ENCODE measurements at places on chromosomes 12 and 14.

- no peak for DNase-seq
These were observed 21.9 kb upstream of the SLC15A5 start for GRCh38 chr12:16299403-16299802.

- no peak for DNase-seq
These were observed 47.7 kb downstream of the CLMN start for GRCh38 chr14:95272057-95272456.

- peak; percentile 39 for DNase-seq
These were observed 36.6 kb upstream of the PIK3C2G start for GRCh38 chr12:18224745-18225144.

- no peak for DNase-seq
These were observed 38.2 kb downstream of the XRCC3 start for GRCh38 chr14:103676881-103677675.

GRCh38 chr14:48771717-48772116, 814.5 kb downstream of the RPS29 start:
- no peak for DNase-seq

- DNase-seq = no peak
These were observed 90.3 kb downstream of the KCNK10 start for GRCh38 chr14:88232771-88233170.

DNA sequence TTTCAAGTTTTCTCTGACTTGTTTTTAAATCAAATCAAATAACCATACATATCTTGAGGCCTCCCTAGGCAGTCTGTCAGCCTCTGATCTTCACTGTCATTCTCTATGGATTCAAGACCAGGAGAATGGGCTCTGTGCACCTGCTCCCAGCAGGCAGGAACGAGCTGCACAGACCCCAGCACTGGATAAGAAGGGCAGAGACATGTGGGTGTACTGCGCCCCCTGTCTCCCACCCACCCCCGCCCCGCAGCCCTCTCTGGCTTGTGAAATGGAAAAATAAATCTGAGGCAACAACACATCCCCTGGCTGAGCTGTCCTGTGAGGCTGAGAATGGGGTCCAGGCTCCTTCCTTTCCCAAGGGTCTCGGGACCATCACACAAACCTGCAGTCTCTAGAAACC, 26.3 kb downstream of the CLMN start:
- DNase-seq = no peak

DNA sequence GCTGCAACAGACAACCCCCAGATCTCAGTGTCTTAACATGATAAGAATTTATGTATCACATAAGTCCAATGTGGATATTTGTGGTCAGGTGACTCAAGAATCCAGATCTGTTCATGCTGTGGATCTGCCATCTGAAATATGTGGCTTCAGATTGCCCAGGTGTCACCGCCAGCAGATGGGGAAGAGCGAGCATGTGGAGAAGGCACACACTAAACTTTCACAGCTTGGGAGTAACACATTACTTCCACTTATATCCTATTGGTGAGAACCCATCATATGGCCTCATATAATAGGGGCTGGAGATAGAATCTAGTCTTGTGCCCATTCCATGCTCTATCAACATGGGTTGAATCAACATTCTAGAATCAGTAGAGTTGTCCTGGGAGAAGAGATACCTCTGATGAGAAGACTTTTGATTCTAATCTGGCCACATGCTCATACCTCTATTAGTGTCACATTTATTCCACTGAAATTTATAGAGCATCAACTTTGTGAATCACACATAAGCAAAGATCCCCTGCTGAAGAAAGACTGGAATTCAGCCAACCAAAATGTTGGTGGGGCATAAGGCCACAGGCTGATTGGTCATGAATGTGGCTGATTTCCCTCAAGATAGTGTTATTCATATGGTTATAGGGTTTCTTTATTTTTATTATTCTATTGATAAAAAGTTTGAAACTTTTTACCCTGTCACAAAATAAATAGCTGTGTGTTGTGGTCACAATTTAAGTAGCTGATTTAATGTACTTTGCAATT, 6.0 kb upstream of the CALCOCO1 start:
- no peak for DNase-seq

DNA sequence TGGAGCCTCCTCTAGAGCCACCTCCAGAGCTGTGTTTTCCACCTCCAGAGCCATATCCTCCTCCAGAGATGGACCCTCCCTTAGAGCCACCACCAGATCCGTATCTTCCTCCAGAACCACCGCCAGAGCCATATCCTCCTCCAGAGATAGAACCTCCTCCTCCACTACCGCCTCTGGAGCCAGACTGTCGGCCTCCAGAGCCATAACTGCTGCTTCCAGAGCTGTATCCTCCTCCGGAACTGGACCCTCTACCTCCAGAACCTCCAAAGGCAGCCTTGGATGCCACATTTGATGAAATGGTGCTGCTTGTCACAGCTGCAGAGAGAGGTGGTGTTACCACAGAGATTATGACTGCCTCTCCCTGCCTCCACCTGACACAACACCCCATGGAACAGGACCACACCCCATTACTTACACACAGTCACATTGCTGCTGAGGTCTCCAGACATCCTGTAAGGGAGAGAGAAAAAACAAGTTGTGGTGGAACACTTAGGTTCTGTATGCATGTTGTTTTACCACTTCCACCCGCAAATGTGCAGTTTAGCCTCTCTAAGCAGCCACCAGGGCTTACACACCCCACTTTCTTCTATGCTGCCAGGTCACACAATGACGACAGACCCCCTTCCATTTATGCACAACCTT, 6.8 kb downstream of the KRT2 start:
- DNase-seq = no peak

DNA sequence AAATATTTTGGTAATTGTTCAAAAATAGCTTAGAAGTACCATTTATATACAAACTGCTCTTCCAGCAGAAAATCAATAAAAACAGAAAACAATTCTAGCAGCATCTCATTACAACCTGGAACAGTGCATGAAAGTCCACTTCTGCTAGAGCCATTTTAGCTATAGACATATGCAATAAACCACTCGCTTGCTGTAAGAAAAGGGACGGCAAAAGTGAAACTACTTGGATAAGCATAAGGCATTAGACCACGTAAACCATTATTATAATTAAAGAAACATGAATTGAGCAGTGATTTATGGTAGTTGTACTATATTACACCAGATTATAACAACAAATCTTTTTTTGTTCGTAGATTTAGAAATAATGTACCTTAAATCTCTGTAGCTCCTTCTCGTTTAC, 48.7 kb downstream of the LRIG3 start:
- no peak for DNase-seq

DNA sequence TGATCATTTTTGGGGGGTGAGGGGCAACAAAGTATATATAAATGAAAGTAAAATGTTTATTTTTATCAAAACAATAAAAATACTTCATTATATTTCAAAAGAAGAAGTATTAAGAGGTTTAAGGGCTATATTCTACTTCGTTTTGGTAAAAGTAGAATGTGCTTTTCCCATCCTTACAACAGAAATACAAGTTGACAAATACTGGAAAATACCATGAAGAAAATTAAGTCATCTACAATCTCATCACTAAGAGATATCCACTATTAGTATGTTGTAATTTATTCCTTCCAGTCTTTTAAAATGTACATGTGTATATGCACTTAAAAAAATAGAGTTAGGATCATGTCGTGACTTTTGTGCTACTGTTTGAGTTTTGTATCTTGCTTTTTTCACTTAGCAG, 92.8 kb downstream of the PCNX1 start:
- no peak for DNase-seq

GRCh38 chr14:22002860-22003284, 329.3 kb upstream of the OR4E1 start:
- DNase-seq = no peak

- no peak for DNase-seq
These were observed 4.3 kb downstream of the NDUFA9 start for GRCh38 chr12:4653257-4653656.

DNA sequence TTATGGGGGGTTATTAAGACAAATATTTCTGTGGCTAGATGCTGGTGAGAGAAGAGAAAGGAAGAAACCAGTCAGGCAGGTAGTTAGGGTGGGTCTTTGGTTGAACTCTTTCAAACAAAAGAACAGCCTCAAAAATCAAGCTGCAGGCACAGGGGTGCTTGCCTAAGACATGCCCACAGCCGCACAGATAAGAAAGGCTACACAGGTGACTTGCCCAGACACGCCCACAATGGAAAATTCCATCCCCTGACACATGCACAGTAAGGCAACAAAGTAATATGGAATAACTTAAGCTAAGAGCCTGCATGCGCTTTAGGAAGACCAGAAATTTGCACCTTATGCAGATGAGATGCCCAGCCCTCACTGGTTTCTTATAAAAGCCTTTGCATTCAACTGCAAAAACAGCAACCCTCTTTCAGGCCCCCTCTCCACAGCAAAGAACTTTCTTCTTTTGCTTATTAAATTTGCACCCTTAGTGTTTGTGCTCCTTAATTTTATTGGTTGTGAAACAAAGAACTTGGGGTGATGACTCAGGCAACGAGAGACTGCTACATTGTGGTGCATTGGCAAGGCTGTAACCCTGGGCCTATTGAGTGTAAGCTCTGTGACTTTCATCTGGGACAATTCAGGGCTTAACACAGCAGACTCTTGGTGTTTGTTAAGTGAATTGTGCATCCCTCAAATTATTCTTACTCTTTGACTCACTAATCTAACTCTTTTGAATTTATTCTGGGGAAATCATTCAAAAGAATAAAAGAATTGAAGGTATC, 149.4 kb downstream of the RPAP3 start:
- no peak for DNase-seq

GRCh38 chr14:35789651-35790050, 19.4 kb downstream of the RALGAPA1 start:
- no peak for DNase-seq

DNA sequence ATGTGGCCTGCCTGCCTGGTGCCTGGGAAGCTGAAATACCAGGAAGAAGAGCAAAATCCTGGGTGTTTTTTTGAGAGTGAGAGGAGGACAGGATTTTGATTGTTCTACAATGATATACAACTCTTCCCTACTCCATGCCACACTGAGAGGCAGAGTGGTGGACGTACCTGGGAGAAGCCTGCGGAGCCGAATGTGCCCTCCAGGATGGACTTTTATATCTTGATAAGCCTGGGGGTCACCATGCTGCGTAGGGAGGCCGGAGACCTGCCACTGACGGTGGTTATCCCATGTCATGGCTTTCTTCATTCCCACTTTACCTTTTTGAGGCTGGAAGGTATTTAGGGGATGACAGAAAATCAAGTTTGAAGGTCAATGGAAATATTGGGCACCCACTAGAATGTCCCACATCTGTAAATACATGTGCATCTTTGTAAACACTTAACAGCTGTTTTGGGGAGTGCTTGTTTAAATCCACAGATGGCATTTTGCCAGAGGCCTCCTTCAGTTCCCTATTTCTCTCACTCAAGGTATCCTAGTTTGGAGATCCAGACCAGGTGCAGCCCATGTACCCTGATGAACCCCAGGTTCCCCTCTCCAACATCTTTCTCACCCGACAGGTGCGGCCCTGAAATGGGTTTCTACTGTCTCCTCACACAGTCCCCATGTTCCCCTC, 1.1 kb upstream of the GLT1D1 start:
- DNase-seq = no peak

DNA sequence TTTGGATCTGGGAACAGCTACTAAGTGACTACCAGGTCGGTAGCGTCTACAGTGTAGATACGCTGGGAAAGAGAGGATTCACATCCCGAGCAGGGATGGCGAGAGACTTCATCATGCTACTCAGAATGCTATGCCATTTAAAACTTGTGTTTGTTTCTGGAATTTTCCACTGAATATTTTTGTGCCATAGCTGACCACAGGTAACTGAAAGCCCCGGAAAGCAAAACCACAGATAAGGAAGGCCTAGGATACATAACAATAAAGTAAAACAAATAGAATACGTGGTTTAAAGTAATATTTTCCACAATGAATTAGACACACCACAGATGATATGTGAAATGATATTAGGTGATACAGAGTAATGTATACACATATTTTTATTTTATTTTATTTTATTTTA, 7.9 kb upstream of the HCAR1 start:
- DNase-seq = no peak

GRCh38 chr12:26936559-26937442, 980 bp downstream of the INTS13 start:
- DNase-seq = peak; percentile 23

GRCh38 chr14:67426161-67426560, 14.2 kb upstream of the PLEK2 start:
- DNase-seq = no peak

GRCh38 chr14:66087231-66087630, 398.9 kb upstream of the CCDC196 start:
- no peak for DNase-seq

GRCh38 chr12:108542320-108542719, 18.7 kb downstream of the SART3 start:
- no peak for DNase-seq

- peak; percentile 40 for DNase-seq
These were observed 41.3 kb upstream of the C12orf71 start for GRCh38 chr12:27123642-27124041.

DNA sequence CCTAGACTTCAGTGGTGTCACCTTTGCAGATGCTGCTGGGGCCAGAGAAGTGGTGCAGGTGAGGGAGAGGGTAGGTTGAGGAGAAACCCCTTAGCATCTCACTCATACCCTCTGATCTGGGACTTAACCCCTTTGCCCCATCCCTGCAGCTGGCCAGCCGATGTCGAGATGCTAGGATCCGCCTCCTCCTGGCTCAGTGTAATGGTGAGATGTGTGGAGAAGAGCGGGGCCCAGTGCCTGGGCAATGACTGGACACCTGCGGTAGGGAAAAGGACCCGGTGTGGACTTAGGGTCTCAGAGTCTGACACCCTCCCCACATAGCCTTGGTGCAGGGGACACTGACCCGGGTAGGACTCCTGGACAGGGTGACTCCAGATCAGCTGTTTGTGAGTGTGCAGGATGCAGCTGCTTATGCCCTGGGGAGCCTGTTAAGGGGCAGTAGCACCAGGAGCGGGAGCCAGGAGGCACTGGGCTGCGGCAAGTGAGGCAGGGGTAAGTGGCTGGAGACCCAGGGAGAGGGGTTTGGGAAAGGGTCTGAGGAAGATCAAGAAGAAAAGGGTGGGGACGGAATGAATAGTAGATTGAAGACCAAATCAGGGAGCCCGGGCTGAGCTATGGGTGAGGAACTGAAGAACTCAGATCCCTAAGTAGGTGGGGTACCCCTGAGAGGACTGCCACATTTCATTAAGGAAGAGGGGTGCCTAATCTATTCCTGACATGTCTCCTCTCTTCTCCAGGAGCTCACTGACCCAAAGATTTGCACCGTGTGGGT, 7.6 kb downstream of the B4GALNT1 start:
- no peak for DNase-seq

DNA sequence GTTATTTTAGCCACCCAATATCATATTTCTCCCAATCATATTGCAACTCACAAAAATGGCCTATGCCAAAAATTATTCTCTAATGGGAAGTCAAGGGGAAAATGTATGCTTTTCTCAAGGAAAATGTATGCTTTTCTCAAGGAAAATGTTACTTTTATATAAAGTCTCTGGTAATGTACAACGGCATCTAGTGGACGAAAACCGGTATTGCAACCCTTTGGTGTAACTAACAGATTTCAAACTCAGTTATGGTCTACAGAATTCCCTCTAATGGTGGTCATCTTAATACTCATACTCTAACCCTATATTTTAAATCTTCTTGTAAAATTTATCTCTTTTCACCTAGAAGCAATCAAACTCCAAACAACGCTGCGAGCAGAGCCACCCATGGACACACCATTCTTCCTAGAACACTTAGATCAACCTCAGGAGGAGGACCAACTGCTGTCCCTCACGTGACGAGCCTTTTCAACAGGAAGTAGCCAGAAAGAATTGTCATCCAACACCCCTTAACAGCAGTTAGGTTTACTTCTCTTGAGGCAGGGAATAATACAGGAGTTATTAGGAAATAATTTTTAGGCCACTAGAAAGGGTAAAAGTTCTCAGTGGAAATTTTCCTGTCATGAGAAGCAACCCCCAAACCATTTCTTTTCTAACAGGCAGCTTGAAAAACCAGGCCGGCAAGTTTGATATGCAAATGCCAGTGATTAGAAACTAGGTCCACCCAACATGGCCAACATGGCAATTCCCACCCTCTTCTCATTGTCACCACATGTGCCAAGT, 20.1 kb downstream of the APOBEC1 start:
- DNase-seq = peak; percentile 62
